ENCODE measurements at places on chromosomes 2 and 18.

- no peak for DNase-seq
Observed at GRCh38 chr2:230899287-230899686, 25.8 kb downstream of the GPR55 start.

GRCh38 chr2:211994806-211995205 lies 543.8 kb downstream of the ERBB4 start:
- DNase-seq = no peak

- no peak for DNase-seq
Observed at GRCh38 chr18:59569390-59569791, 127.8 kb downstream of the CCBE1 start.

DNA sequence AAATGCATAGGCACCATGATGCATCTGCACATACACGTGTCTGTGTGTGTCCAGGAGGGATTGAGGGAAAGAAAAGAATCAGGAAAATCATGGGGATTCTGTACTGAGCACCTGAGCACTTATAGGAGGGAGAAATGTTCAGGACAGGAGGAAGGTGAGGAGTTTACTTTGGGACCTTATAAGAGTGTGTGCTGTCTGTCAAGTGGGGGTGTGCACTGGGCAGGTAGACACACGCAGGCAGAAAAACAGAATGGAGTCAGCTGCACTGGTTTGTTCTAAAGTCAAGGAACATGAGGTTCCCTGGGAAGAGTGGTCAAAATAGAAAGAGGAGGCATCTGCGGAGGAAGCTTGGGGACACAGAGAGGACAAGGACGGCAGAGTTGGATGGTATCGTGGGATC lies 92.2 kb upstream of the KCTD1 start:
- no peak for DNase-seq

DNA sequence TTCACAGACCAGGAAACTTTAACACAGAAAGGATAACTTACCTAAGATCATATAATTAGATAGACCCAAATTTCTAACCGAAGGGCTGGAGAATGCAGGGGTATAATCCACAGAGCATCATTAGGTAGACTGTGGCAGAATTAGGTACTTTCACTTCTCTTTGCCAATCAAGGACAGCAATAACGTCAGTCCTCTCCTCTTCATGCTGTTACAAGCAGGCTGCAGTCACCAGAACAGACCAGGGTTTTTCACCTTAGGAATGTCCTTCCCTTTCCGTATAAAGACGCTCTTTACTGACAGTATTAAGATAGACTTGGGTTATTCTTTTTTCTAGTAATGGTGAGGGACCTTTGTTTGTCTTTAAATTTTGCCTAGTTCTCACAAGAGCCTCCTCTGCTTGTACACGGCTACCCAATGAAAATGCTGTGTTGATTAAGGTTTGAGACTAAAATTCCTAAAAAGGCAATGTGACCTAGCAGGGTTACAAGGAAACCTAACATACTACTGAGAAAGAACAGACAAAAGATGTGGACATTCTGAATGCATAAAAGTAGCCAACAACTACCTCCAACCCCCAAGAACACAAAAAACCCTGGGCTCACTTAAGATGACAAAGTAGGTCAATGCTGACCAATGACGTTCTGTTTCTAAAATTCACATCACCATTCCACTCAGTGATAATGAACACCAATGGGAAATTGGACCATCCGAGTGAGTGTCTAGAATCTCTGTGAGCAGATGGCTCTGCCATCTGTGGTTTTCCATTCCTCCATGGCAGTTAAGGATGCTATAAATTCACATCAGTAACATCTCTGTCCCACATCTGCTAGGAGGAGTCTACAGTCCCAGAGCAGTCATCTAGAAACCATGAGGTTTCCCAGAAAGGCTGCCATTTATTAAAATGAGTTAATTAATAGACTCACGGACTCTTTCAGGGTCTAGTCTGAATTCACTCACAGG lies 2.1 kb downstream of the PDIA6 start:
- no peak for DNase-seq

GRCh38 chr2:217023611-217024010 lies 163.7 kb upstream of the TNP1 start:
- DNase-seq = no peak

- no peak for DNase-seq
Observed at GRCh38 chr2:84495539-84496146, 20.7 kb upstream of the DNAH6 start.

GRCh38 chr18:55085557-55086285 lies 126.5 kb upstream of the CCDC68 start:
- no peak for DNase-seq

DNA sequence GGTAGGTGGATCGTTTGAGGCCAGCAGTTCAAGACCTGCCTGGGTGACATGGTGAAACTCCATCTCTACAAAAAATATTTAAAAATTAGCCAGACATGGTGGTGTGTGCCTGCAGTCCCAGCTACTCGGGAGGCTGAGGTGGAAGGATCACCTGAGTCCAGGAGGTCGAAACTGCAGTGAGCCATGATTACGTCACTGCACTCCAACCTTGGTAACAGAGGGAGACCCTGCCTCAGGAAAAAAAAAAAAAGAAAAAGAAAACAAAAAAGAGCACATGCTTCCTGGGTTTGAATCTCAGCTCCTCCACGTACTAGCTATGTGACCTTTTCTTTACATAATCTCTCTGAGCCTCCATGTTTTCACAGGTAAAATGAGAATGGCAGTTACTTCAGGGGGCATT lies 107.5 kb upstream of the STPG4 start:
- DNase-seq = no peak

- no peak for DNase-seq
Observed at GRCh38 chr2:144376460-144376859, 143.5 kb downstream of the ZEB2 start.

DNA sequence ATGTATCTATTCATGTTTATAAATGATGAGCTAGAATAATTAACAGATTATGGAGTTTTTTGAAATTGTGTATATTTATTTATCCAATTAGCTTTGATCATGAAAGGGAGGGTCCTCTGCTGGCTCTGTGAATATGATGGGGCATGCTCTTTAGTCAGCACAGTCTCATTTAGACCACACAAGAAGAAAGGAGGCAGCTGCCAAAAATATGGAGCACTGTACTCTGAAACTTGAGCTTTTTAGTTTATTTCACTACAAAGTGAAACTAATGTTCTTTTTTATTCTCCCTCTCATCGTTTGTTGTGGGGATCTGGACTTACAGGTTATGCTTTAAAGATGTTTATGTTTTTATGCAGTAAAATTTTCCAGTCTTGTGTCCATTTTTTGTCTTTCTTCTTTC lies 266.9 kb upstream of the GULP1 start:
- no peak for DNase-seq

DNA sequence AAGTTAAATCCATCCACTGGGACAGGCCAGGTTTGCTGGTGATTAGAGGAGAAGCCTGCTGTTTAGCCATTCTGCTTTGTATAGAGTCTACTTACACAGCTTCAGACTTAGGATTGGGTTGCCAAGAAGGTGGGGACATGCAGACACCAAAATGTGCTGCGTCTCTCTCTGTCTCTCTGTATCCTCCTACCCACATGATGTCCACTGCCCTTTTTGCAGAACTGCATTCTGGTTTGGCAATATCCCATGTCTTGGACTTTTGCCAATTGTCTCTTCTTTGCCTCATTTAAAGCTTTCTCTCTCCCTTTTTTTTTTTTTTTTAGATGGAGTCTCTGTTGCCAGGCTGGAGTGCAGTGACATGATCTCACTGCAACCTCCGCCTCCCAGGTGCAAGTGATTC lies 261.1 kb upstream of the FN1 start:
- DNase-seq = no peak

- no peak for DNase-seq
Observed at GRCh38 chr2:45902380-45902779, 250.9 kb downstream of the PRKCE start.

- no peak for DNase-seq
Observed at GRCh38 chr2:174797781-174798276, 33.6 kb upstream of the CHRNA1 start.

GRCh38 chr2:85314884-85315242 lies 12.9 kb downstream of the TGOLN2 start:
- no peak for DNase-seq

GRCh38 chr2:189369566-189369965 lies 71.7 kb upstream of the WDR75 start:
- no peak for DNase-seq

DNA sequence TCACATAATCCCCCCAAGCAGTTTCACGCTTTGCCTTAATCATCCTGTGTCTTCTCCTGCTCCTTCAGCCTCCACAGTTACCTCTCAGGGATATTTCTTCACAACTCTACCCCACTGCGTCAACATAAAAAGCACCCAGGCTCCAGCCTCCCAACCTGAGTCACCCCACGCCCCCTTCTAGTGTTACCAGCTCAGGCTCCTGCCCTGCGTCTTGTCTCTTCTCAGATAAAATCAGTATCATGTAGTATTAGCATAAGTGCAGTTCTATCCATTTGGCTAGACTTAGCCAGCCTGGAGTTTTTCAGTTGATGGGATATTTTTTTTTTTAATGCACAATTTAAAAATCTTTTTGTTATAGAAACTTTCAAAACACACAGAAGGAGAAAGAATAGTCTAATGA lies 9.6 kb upstream of the PELI1 start:
- no peak for DNase-seq

GRCh38 chr2:241859436-241860183 lies 916 bp upstream of the PDCD1 start:
- DNase-seq = no peak

DNA sequence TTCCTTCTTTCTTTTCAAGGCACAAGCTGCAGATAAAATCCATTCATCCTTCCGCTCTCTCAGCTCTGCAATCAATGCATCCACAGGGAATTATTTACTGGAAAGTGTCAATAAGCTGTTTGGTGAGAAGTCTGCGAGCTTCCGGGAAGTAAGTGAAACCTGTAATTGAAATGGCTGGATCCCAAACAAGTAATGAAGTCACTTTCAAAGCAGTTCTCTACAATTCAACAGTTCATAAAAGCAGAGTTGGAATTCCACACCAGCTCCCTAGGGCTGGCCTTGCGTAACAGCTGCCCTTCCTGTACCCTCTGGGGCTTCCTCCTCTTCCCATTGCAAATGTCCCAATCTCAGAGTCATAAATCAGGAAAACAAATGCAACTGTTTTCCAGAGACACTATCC lies 9.6 kb downstream of the SERPINB2 start:
- DNase-seq = no peak

GRCh38 chr2:29475499-29475898 lies 360.3 kb downstream of the CLIP4 start:
- DNase-seq = no peak

GRCh38 chr18:62512996-62513395 lies 9.8 kb upstream of the ZCCHC2 start:
- no peak for DNase-seq

- DNase-seq = no peak
Observed at GRCh38 chr2:213834331-213834730, 550.1 kb downstream of the SPAG16 start.

DNA sequence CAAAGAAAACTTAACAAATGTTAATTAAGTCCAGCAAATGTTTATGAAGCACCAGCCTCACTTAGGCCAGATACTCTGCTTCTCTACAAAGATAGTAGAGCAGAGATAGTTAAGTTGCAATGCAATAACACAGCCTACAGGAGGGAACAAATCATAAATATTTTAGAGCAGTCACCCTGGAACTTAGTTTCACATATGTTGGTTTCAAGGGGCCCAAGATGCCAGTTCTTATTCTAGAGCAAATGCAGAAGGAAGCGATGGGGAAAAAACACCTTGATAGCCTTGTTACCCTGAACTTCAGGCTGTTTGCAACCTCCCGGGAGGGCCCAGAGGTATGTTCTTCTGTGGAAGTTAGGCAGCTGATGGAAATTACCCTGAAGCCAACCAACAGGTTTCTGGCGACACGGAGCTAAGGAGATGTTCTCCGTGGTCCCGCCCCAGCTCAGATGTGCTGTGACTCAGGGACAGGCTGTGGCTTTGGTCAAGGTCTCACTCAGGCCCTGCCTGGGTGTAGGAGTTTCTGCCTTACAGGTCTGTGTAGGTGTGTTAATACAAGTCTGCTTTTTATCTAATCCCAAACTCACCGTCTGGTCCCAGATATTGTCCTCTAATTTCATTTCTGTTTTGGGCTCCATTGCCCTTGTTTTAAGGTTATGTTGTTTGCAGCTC lies 3.8 kb downstream of the CTIF start:
- no peak for DNase-seq

GRCh38 chr2:50509852-50510251 lies 522.1 kb downstream of the NRXN1 start:
- no peak for DNase-seq

GRCh38 chr18:7808992-7809391 lies 241.9 kb downstream of the PTPRM start:
- DNase-seq = no peak

GRCh38 chr18:21129566-21130216 lies 18.1 kb upstream of the ROCK1 start:
- DNase-seq = no peak

GRCh38 chr18:61953161-61953560 lies 60.4 kb upstream of the RNF152 start:
- no peak for DNase-seq

GRCh38 chr2:107719836-107720235 lies 106.9 kb upstream of the RGPD4 start:
- DNase-seq = no peak

DNA sequence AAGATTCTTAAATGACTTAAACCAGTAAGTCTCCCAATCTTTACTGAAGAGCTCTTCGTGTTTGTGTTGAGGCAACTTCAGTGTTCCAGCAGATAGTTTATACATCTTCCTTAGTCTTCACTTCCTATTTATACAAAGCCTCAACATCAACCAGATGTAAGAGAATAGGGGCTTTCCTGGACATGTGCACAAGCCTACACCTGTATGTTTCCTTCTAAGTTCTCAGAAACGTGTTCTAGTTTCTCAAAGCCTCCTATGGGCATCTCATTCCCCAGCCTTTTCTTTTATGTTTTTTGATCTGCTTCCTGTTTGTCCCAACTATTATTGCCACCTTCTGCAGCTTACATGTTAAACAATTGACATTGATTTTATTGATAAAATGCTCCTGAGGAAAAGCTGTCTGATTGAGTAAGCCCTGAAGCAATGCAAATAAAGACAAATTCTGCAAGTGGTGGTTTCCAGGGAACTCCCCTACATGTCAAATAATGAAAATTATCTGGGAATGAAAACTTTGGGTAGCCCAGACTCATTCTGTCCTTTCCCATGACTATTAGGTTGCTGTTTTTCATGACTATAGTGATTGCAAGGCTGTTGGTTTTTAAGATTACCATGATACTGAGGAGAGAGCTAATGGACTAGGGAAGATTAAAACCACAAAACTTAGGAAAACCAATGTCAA lies 663.3 kb upstream of the ACVR2A start:
- DNase-seq = no peak

- no peak for DNase-seq
Observed at GRCh38 chr2:241796209-241796608, 12.8 kb upstream of the NEU4 start.

DNA sequence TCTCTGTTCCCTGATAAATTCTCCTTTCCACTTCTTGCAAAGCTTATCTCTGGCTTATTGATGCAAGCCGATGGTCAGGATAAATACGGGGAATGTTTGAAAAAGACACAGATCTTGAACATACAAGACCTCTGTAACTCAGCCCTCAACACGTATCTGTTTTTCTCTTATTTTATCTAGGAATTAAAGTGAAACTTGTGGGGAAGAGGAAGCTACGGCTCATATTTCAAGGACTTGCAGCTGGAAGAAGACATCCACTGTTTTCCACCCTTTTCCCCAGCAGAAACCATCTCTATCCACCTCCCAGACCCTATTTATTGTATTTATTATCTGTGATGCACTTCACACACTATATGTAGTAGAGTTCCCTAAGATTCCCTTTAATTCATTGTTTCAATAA lies 98.4 kb upstream of the TANK start:
- no peak for DNase-seq

- peak; percentile 74 for DNase-seq
Observed at GRCh38 chr2:148926291-148926961, 51.4 kb downstream of the KIF5C start.

Measured in substantia nigra (tissue), 51 donors.